ENCODE measurements at places on chromosomes 1 and 21. TPM values are rescaled to one million over a fixed set of nuclear protein-coding genes. Genes with fewer than 3 reads are reported as not detected.
A peak's percentile ranks its signal among the peaks of the same experiment; 100 is the strongest.

GRCh38 chr1:192161976-192162375 is 3.7 kb downstream of the RGS18 start:
- no peak for DNase-seq

- DNase-seq = no peak
These were observed 51.8 kb downstream of the POU2F1 start for GRCh38 chr1:167272369-167272957.

The RNU1-2 gene
- under 0.01 TPM for total RNA-seq

- peak; percentile 55 for DNase-seq
These were observed 91.0 kb upstream of the KCNA3 start for GRCh38 chr1:110765640-110766335.

The CACNA1S gene
- not detected for total RNA-seq

The FMO5 gene
- 5.0 TPM for total RNA-seq

GRCh38 chr1:37851782-37852210 is 7.6 kb downstream of the MTF1 start:
- no peak for DNase-seq

DNA sequence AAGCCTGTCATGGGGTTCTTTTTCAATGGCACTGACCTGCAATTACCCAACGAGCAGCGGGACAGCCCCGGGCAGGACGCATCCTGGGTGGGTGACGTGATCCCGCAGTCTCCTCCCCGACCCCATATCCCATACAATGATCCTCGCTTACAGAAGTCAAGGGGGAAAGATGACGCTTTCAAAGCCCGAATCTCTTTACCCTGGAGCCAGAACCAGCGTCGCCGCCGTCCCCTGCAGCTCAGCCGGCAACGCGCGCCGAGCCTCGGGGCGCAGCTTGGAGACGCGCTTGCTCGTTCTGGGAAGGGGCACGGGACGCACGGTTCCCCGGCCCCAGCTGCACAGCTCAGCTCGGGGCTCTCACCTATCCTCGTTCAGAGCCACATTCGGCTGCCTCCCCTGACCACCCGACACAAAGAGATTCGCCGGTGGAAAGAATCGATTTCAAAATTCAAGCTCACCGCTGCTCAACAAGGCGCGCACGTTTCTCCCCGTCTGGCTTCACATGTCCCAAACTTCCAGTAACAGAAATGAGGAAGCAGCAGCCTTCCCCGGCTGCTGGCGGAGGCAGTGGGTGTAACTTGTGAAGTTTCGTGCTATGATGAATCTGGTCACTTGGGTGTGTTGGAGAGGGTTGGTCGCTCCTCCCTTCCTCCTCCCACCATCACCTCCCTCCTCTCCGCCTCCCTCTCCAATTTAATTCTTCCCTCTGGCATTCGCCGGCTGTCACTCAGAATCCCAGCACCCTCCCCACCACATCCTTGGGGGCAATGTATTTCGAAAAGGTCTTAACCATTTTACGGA is at the start of gene TIAM1:
Gene TIAM1, minus strand, starts transcription at position 582 of the 801 bp plus-strand sequence. CDS start 77,289 bp downstream, outside the sequence.
- DNase-seq = peak; percentile 79

DNA sequence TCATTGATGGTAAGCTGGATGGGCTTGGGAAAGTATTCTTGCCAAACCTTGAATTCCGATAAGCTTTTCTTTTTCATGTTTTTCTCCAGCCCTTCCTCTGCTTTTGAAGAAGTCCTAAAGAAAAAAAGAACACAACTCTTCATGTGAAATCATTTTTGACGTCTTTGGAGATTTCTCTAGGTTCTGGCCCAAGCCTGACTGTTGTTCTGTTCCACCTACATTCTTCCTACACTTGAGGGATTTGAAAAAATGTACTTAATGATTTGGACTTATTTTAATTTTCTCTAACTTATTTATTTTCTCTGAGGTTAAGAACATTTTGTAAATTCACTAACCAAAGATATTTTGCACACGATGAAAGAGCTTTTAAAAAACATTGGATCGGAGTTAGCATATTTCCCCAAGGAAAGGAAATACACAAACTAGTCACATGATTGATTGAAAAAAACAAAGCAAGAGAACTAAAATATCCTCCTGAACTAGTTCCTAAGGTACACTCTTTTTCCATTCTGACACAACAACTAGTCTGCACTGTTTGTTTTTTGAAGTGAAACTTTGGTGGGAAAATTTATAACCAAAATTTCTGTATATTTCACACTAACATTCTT is 82.3 kb downstream of the LTN1 start:
- DNase-seq = no peak

DNA sequence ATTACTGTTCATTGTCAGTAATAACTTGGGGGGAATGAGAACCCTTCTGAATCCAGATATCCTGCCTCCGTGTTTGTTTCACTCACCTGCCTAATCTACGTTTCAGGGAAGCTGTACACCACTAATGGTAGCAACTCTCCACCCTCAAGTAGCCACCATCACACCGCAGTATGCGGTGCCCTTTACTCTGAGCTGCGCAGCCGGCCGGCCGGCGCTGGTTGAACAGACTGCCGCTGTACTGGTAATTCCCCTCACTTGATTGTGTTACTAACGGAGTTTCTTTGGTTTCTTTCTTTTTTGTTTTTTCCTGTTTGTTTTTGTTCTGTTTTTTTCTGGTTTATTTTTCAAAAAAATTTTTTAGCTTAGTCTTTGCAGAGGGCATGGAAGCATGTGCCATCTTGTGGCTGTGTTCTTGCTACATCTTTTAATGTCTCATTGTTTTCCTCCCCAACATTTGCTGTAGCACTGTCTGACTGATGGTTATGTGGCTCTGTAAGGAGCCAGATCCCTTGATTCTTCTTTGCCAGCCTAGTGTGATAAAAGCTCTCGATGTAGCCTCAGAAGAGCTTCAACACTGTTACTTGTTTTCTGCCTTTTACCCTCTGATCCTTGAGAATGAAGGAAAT is 15.9 kb upstream of the OLFML3 start:
- DNase-seq = no peak

- no peak for DNase-seq
These were observed 163.1 kb upstream of the NRIP1 start for GRCh38 chr21:15227919-15228318.

GRCh38 chr1:57976216-57976615 is 552.4 kb upstream of the DAB1 start:
- DNase-seq = no peak

DNA sequence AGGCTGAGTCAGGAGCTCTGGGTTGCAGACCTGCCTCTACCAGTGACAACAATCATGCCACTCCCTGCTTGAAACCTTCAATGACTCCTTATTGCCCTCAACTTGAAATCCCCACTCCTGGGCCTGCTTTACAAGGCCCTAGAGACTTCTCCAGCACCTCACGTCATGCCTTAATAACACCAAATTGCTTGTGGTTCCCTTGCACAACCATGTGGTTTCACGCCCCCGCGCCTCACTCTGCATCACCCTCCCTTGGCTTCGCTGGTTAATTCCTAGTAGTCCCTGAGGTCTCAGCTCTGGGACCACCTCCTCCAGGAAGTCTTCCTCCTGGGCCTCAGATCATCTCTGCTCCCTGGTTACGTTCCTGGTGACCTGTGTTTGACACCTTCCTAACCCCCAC is 33.0 kb downstream of the EPHA2 start:
- DNase-seq = peak; percentile 45

DNA sequence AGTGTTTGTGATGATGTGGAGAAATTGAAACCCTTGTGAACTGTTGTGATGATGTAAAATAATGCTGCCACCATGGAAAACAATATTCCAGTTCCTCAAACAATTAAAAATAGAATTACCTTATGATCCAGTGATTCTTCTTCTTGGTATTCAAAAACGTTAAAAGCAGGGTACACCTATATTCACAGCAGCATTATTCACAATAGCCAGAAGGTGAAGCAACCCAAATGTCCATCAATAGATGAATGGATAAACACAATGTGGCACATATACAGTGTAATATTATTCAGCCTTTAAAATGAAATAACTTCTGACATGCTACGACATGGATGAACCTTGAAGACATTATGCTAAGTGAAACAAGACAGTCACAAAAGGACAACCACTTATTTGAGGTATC is 59.2 kb downstream of the LYPLAL1 start:
- DNase-seq = no peak

DNA sequence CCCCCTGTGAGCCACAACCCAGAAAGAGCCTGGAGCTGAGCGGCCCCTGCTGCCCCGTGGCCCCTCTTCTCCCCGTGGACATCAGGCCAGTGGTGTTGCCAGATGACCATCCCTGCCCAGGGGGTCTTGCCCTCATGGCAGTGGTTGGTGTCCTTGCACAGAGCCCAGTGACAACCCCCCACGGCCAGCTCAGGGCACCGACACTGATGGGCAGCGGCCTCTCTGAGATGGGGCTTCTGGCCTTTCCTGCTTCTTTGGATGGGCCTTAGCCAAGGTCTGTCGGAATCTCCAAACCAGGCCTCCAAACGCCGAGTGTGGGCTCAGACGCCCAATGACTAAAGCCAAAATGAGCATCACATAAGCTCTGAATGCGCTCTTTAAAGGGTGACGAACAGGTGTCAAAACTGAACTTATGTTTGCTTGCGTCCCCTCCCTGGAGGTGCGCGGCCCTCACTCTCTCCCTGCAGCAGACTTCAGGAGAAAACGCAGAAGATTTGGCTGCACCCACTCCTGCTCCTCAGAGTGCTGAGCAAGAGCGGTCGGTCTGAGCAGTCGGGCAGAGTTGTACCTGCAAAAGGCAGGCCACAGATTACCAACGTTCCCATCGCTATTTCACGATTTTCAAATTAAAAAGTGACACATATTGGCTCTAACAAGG is 41.9 kb downstream of the UBE2G2 start:
- DNase-seq = no peak

DNA sequence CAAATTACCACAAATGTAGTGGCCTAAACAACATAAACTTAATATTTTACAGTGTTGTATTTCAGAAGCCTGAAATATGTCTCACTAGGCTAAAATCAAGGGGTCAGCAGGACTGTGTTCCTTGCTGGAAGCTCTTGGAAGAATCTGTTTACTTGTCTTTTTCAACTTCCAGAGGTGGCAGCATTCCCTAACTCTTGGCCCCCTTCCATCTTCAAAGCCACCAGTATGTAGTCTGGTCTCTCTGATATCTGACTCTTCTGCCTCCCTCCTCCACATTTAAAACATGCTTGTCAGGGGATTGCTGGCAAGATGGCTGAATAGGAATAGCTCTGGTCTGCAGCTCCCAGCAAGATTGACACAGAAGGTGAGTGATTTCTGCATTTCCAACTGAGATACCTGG is 567.5 kb downstream of the PLA2G4A start:
- DNase-seq = no peak

- DNase-seq = no peak
These were observed 55.9 kb downstream of the NEK7 start for GRCh38 chr1:198212675-198213074.

GRCh38 chr21:42997053-42997452 is 22.7 kb downstream of the PKNOX1 start:
- DNase-seq = no peak

DNA sequence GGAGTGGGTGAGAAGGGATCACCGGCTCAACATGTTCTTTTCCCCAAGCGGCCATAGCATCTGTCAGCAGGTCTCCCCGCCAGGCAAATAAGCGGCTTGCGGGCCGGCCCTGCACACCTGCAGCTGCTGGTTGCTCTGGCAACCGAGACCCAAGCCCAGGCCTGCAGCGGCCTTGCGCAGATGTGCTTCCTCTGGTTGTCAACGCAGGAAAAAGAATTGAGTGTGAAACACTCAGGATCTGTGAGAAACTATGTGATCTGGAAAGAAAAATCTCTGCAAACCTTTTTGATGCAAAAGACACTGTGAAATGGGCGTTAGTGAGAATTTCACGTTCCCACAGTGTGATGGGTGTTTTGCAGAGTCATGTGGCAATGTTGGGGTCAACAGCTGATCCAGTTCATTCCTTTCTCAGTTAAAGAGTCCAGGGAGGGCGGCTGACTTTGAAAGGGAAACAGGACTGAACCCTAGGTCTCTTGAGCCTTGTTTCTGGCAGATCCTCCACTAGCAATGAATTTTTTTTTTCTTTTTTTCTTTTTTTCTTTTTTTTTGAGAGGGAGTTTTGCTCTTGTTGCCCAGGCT is 28.4 kb downstream of the TOMM20 start:
- DNase-seq = peak; percentile 85

The WDR77 gene
- 175 TPM for total RNA-seq

GRCh38 chr1:96002969-96003964 is 718.3 kb upstream of the PTBP2 start:
- DNase-seq = peak; percentile 12

The GBP7 gene
- total RNA-seq = not detected

DNA sequence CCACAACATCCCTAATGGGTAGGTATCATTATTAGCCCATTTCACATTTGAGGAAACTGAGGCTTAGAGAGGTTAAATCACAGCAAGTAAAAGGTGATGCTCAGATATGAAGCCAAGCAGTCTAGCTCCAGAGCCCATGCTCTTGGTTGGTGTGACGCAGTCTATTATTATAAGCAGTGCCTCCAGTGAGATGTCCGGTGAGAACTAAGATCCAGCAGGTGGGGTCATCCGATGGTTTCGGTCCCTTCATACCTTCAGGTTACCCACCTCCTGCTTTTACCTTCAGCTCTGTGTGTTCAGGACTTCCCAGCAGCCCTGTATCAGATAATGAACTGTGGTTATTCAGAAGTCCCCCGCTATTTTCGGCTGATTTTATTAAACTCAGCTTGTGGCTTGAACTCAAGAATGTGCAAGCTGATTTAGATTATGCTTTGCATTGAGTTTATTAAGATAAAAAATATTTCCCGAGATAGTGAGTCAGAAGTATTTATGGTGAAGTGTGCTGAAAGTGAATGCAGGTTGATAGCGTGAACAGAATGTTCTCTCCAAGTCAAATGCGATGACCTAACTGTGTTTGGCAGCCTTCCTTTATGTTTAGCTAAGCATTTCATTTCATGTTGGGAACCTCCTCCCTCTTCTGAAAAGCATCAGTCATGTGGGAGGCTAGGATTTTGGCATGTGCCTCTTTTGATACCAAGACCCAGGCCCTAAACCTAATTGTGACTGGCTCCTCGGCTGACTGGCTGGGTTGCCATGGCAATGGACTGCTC is 160.9 kb upstream of the UBE2U start:
- DNase-seq = no peak

GRCh38 chr1:119323216-119323982 is 45.2 kb upstream of the HAO2 start:
- DNase-seq = no peak

The OR6K3 gene
- not detected for total RNA-seq

- no peak for DNase-seq
These were observed 431.9 kb downstream of the MATN1 start for GRCh38 chr1:30291526-30291925.

- no peak for DNase-seq
These were observed 188.5 kb downstream of the TGFBR3 start for GRCh38 chr1:91697416-91697815.

GRCh38 chr1:206685334-206685768 is 646 bp downstream of the MAPKAPK2 start:
- DNase-seq = peak; percentile 86

GRCh38 chr1:61183471-61184039 is 101.2 kb downstream of the NFIA start:
- DNase-seq = no peak

The LAX1 gene
- not detected for total RNA-seq

- no peak for DNase-seq
These were observed 82.2 kb downstream of the NIBAN1 start for GRCh38 chr1:184892116-184892515.

The AZIN2 gene
- total RNA-seq = 2.5 TPM

The GLMN gene
- 23.2 TPM for total RNA-seq

- peak; percentile 33 for DNase-seq
These were observed 61.1 kb downstream of the XCL1 start for GRCh38 chr1:168637350-168637991.

All from H7 (cell line).